PC-3 (cell line): ENCODE measurements at places on chromosomes 3 and 15. TPM values are rescaled to one million over a fixed set of nuclear protein-coding genes. Genes with fewer than 3 reads are reported as not detected.

Gene GABRG3
- total RNA-seq = 0.11 and 2.0 TPM in 2 replicates

Gene EBLN2
- 3.8 and 6.2 TPM in 2 replicates for total RNA-seq

Gene CFAP100
- not detected in 2 replicates for total RNA-seq

Gene SLC22A14
- total RNA-seq = 0.07 TPM in 1 of 2 replicates, not detected in the other

Gene GOLGA8O
- 0.47 TPM in 1 of 2 replicates, not detected in the other for total RNA-seq

GRCh38 chr3:8363200-8363599, 138.4 kb upstream of the LMCD1 start:
- DNase-seq = no peak
- no peak overlapping the region for H3K27ac ChIP-seq
- H3K4me1 ChIP-seq = no peaks in the 10 kb centered on the region
- H3K4me3 ChIP-seq = no peak overlapping the region
- H3K36me3 ChIP-seq = no peaks in the 10 kb centered on the region

DNA sequence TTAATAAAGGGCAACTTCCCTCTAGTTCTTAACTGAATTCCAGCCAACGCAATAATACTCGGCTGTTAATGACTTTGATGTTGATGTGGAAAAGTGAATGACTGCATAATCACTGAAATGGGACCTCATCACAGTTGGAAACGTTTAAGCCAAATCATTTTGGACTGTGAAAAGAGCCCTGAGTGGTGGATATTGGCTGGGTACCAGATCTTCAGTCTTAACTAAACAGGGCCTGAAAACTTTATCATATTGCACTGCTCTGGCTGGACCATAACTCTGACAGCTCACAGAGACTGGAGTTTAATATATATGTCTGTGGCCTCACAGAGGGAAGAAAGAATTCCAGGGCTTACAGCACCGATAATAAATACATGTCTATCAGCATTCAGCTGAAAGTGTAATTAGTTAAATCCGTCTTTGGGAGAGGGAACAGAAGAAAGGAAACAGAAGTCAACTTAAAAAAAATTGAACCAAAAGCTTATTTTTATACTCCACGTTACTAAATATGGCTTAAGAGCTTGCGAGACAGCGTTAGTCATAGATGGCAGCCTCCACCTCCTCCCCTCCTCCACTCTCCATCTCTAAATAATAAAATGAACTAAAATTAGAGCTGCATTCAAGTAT, 222.3 kb upstream of the CDIN1 start:
- no peak for DNase-seq
- H3K27ac ChIP-seq = no peak overlapping the region
- no peaks in the 10 kb centered on the region for H3K36me3 ChIP-seq
- H3K27me3 ChIP-seq = no peaks in the 10 kb centered on the region
- H3K4me1 ChIP-seq = peaks cover 7% of the 10 kb centered on the region; the same call in 1 of the 2 replicates
